ENCODE measurements at places on chromosomes 7 and 10.

DNA sequence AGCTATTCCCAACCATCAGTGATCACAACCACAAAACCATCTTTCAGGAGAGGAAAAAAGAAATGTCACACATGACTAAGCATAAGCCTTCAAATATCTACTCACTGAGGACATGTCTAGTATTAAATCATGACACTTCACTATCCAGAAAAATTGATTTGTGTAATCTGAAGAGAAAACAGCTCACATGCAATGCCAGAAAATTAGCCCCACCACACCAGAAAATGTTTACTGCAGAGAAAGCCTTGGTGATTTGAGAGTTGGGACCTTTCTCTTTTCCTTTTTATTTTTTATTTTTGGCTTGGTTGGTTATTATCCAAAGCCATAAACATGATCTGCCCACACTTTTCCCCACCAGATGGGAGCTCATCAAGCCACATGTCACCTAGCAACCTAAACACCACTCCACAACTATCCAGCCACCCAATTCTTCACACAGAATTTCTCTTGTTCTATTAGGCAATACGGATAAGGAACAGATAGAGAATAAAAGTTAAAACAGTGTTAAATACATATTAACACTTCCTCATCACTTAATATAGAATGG is 3.1 kb downstream of the PARD3 start:
- peak; percentile 84 for DNase-seq

- DNase-seq, result peak; percentile 79
Measured at GRCh38 chr10:44958196-44958897, 1.3 kb upstream of the RASSF4 start.

- no peak for DNase-seq
Measured at GRCh38 chr10:107894516-107894915, 730.0 kb upstream of the SORCS1 start.

- no peak for DNase-seq
Measured at GRCh38 chr7:18268571-18268970, 227.0 kb upstream of the HDAC9 start.

GRCh38 chr10:71451754-71452153 is 55.0 kb downstream of the CDH23 start:
- DNase-seq, result no peak

- DNase-seq, result no peak
Measured at GRCh38 chr7:30771880-30772425, 736 bp downstream of the MINDY4 start.

DNA sequence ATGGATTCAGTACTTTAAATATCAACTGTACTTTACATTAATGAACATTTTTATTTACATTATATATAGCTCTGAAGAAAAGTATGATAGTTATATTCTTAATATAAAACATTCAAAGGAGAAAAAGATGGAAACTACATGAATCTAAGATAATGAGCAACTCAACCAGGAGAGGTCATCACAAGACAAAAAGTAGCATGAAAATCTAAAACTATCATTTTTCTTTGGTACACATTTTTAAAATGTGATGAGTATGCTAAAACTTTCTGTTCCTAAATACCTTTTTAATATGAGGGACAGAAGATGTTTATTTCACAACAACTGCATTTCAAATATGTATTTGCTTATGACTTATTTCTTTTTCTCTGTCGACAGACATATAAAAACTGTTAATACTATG is 2.4 kb downstream of the CNTNAP2 start:
- DNase-seq, result no peak

GRCh38 chr7:134041477-134041876 is 85.7 kb upstream of the LRGUK start:
- DNase-seq, result no peak

DNA sequence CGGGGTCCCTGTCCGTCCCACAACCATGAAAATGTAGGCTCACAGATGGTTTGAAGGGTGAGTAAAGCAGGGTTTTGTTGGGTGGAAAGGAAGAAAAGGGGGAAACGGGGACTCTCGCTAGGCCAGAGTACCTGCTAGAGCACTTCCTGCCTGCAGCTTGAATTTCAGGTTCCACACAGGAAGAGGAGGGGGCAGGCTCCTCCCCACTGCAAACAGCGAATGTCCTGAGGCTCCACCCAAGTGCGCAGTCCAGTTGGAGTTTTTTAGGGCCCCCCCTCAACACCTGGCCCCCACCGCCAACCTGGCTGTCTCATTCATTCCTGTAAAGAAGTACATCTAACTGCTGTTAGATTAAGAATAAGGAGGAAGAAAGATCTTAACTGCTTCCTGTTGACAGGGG is 414.7 kb downstream of the SH2D4B start:
- DNase-seq, result no peak

DNA sequence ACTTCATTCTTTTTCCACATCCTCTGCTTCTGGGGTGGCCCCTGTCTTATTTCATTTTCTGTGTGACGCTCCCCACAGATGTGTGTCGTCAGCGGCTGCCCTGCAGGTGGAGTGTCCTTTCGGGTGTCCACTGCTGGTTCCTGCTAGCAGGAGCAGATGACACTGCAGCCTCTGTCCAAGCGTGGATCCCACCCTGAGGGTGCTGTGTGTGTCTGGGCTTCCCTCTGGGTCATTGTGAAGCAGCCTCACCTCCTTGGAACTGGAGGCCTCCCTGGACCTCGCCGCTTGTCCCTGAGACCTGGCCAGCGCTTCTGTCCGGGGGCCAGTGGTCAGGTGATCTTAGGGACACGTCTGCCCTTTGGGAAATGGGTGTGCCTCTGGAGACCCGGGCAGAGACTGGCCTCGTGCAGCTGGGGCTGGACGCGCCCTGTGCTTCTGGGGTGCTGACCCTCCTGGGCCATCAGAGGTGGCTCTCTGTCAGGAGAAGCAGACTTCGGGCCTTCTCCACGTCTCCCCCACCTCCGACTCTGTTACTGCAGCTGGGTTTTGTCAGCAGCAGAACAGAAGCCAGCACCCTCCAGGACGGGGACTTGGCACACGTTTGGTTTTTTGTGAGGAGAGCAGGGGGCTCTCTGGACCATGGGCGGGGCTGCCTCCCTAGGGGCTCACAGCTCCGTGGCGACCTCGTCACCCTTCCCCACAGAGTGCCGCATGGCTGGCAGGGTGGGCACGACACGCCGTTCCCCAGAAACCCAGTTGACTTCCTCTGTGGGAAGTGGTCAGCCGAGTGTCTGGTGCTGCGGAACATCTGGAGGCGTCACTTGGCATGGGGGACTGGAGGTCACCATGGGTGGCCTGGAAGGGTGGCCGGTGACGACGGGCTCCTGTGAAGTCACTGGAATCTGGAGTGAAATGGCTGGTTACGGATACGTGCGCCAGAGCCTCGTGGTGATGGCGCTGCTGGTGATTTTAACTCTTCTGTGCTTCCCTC is 48.4 kb downstream of the INPP5A start:
- DNase-seq, result no peak

DNA sequence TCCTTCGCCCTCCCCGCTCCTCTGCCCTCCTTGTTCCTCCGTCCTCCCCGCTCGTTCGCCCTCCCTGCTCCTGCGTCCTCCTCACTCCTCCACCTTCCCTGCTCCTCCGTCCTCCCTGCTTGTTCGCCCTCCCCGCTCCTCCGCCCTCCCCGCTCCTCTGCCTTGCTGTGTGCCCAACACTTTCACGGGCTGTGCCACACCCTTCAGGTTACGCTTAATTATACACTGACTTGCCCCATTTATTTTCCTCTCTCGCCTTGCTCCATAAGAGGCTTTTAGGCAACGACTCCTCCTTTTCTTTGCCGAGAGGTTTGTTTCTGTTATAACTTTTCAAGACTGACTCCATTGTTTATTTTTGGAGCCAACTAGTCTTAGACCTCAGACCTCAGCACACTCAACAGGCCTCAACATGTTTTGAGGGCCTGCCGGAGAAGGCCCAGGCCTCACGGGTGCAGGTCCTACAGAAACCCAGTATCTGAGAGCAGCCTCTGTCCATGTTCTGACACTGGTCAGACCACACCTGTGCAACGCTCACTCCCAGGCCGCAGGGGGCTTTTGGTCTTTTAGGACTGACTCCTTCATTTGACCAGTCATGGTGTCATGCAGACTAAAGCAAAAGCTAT is 18.2 kb upstream of the PRKAG2 start:
- DNase-seq, result no peak

DNA sequence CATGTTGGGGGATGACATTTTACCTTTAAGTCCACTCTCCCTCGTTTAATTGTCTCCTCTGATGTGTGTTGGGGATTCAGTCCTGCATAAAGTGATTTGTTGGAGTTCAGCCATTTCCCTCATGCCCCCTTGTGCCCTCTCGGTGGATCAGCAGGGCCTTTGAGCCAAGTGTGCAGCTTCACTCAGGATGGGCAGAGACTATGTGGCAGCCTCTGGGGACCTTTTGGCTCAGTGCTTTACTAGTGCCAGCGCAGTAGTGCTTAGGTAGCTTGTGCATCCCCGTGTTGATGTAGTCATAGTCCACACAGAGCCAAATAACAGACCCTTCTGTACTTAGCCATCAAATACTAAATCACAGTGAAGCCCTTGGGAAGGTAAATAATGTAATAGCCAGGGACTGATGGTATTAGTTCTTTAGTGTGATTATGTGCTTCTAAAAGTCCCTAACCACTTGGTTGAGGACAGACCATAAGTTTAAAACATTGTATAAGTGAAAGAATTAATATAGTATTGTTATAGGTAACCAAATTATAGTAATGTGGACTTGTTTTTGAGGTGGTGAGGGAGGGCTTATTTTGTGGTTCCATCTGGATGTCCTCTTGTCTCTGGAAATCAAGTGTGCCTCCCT is 11.4 kb downstream of the BUB3 start:
- no peak for DNase-seq

DNA sequence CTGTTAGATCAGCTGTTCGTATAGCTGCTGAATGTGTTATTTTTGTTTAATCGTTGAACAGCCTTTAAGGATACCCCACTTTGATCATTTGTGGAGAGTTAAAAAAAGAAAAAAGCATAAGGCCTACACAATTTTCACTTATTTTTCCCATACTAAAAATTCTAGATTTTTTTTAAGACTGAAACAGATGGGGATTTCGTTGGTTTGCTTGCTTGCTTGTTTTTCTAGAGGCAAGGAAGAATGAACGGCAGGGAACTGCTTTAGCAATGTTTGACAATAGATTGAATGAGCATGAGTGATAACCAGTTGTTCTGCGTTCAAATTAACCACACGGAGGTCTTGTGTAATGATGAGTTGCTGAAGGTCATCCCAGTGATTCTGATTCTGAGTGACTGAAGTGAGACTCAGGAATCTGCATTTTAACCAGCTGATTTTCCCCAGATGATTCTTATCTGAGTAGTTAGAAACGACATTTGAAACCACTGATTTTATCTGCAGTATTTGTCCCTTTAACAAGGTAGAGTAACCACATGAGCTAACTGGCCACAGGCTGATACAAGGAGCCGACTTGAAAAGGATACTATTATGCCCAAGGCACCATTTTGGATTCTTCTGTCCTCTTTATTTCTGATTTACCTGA is 85.9 kb downstream of the GPR37 start:
- DNase-seq, result no peak

DNA sequence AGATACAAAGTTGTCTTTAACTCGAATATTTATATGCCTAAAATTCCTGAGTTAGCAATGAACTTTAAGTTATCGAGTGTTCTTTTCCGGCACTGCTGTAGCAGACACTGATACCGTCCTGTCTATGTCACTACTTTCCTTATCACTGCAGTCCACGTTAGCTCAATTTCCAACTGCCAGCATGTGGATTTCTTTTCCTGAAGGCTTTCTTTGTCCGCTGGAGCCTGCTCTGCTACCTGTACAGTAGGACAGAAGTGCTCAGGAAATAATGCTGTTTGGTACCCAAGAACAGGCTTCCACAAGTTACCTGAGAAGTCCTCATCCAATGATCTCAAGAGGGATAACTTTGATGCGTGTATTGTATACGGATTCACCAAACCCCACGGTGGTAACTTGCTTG is 329.4 kb downstream of the NXPH1 start:
- no peak for DNase-seq

DNA sequence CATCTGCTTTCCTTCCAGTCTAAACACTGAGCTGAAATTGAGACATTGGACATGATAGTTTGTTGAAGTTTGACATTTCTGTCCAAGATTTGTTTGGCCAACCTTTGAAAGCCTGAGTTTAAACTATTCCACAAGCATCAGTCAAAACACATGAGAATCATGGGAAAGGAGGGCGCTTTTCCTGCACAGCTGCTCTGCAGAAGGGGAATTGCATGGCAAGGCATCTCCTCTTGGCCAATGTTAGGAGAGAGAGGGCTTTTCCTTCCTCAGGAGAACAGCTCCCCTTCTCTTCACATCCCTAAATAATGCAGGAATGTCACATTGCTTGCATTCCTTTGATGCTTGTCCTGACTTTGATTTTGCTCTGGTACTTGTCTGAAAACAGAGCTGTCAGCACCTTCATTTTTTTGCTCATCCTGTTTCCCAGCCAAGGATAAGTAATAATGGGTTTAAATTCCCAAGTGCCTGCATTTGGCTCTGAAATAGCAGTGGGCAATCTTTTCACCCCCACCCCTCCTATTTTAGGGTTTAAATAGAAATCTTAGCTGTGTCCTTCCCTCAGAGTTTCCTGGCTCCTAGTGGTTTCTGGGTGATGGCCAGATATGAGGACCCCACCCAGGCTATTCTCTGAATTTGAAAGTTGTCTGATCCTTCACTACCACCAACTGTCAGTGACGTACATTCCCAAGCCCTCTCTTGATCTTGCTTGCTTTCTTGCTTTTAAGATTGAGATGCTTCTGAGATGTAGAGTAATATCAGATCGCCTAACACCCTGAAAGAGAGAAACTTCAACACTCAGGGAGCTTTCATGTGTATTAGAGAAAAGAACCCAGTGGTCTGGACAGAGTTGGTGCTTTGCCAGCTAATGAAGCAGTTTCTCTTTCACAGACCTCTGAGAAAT is 75.2 kb upstream of the NPVF start:
- no peak for DNase-seq

DNA sequence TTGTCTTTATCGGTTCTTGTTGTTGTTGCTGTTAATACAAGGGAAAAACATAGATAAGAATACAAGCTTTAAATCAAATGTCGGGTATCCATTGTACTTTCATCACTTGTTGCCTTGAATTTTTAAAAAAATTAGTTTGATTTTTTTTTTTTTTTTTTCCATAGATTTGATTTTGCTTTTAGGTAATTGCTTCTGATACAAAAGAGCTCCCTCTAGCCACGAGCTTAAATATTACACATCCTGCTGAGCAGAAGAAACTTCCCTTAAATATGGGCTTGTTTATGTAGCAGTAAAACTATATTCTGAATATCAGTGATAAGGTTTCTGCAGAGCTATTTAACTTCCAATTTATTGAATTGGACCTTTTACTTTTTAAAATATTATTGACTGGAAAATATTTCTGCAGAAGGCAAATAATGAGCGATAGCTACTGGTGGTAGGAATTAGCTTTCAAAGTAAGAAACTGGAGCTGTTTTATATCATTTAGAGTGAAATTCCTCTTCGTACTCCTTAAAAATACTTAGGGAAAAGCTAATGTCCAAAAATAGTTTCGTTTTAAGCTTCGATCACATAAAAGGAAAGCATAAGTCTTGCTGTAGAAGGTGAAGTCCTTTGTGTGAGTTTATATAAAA is 216.9 kb downstream of the POLR1F start:
- peak; percentile 30 for DNase-seq

GRCh38 chr10:110501142-110501937 is 3.6 kb downstream of the DUSP5 start:
- DNase-seq, result peak; percentile 95

- DNase-seq, result peak; percentile 45
Measured at GRCh38 chr10:6321880-6322279, 119.1 kb downstream of the PFKFB3 start.
